ENCODE measurements at places on chromosomes 12 and 14.

DNA sequence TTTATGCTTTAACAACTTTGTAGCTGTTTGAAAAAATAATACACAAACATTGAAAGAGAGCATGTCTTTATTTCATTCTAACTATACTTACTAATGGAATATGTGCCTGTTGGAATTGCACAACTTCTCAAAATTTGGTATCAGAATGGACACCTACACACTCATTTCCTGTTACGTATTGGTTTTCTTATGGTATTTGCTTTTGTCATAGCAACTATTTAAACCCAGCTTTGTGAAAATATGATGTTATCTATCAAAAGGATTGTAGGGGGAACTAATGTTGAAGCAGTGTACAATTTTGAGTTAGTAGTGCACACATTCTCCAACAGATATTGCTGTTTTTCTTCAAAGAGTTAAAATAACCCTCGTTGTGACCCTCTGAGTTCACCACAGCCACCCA, 52.6 kb downstream of the RBMS2 start:
- no peak for DNase-seq

GRCh38 chr14:62071039-62071438, 308.8 kb downstream of the SNAPC1 start:
- no peak for DNase-seq

DNA sequence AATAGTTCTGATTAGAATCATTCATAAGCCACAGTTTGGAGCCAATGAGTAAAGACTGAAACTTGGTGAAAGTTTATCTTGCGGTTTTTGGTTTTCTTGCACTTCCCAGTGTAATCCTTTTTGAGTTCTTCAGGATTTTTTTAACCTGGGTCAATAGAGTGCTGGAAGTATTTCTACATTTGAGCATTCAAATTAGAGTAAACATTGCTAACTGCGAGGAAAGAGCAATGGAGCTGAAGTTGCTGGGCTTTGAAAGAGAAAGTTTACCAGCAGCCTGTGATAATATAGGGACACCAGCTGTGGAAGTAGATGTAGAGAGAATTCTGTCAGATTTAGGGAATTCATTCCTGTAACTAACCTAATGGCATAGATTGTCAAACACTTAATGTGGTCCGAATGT, 30.3 kb downstream of the ANO6 start:
- DNase-seq: no peak

- DNase-seq: no peak
These were observed 40.2 kb downstream of the TFCP2 start for GRCh38 chr12:51132693-51133092.

DNA sequence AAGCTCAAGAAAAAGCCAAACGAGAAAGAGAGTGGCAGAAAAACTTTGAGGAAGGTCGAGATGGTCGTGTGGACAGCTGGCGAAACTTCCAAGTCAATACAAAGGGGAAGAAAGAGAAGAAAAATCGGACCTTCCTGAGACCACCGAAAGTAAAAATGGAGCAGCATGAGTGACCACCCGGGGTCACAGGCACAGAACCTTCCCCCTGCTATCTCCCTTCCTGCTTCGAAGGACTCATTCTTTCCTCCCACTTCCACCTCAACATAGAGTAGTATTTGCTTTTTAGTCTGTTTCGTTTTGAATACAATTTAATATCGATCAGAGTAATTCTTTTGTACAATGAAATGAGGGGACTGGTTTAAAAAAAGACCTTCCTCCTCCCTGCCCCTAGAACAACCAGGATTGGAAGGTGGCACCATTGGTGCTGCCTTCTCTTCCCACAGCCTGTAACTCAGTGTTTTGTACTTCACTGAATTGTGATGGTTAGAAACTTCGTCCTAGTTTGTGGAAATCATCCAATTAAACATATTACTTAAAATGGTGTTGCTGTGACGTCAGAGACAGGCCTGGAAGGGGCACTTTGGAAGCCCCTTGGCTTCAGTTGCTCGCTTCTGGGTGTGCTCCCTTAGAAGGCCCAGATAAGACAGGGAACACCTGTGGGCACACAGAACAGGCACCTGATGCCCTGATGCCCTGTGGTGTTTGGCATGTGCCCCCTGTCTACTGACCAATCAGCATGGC, 26.1 kb upstream of the NFKBIA start:
- DNase-seq: no peak

All from caudate nucleus (tissue), 63 donors.